ENCODE measurements at places on chromosomes 6 and 20. TPM values are rescaled to one million over a fixed set of nuclear protein-coding genes. Genes with fewer than 3 reads are reported as not detected.

DNA sequence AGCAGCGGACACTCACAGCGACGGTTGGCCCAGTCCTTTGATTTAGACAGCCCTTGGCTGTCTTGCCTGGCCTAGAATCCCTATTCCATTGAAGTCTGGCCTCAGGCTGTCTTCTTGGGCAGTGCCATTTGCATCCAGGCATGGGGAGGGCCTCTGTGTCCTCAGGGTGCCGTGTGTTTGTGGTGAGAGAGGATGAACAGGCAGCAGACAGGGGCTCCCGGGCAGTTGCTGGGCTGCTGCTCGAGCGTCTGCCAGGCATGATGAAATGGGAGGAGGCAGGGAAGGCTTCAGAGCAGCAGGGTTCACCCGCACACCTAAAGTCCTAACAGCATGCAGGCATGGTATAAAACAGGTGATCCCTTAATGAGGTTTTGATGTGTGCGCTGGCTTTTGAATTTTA, 126.9 kb downstream of the SOBP start:
- DNase-seq, result no peak

DNA sequence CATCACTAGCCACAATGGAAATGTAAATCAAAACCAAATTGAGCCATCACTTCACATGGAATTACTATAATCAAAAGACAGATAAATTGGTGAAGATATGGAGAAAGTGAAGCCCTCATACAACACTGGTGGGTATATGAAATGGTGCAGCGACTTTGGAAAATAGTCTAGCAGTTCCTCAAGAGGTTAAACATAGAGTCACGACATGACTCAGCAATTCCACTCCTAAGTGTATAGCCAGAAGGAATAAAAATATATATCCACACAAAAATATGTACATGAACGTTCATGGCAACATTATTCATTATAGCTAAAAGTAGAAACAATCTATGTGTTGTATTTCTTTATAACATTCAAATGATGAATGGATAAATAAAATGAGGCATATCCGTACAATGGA, 33.1 kb upstream of the SH3BGRL2 start:
- no peak for DNase-seq

NELFE gene
- 94.9 TPM for total RNA-seq

DNA sequence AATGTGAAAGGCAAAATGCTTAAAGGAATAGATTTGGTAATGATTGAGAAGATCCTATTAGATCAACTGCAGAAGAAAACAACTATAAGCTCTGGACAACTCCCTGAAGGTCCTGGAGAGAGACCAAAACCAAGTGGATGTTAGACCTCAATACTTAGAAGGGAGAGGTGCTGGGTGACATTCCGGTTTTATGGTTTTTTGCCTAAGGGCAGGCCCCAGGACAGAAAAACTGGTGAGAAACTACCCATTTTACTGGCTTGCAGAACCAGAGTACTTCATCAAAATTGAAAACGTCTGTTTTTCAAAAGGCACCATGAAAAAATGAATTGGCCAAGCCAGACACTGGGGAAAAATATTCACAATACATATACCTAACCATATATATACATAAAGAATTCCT, 26.3 kb downstream of the SAMHD1 start:
- DNase-seq, result no peak

DNA sequence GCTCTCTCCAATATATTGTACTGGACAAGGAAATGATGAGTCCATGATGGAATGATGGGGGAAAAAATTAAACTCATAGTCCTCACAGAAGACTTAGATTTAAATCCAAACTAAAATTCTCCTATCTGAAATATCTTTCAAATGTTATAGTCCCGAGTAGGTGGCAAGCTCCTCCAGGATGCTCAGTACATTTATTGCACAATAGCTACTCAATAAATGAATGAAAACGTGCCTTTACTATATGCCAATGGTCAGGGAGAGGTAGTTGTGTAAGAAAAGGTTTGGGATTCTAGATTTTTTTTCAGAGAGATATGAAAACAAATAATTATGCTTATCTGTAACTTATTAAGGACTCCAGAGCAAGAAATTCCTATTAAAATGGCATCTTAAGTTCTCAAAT, 32.8 kb downstream of the HS3ST5 start:
- DNase-seq, result no peak

DNA sequence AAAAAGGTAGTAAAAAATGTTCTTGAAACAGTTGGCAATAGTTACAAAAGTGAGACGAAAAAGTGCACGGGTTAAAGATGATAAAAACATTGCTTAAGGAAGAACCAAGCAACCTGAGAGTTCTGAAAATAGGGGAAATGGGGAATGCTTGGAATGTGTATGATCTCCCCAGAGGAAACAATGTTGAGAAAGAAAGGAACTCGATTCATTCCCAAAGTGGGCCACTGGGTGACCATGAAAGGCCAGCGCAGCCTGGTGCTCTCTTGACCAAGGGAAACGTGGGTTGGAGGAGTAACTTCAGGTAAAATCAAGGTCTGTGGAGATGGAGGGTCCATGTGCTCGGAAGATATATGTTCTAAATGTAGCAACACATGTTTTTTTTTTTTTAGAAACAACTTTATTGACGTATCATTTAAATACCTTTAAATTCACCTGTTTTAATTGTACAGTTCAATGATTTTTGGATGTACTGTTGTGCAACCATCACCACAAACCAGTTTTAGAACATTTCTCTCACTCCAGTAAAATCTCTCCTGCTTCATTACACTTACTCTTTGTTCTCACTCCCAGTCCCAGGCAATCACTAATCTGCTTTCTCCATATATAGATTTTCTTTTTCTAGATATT, 34.5 kb upstream of the CEP85L start:
- no peak for DNase-seq

GRCh38 chr6:168888786-168889345, 364.8 kb downstream of the THBS2 start:
- DNase-seq, result no peak

HRH3 gene
- 0.10 TPM for total RNA-seq

GRCh38 chr6:31792761-31793171, 2.8 kb downstream of the VARS1 start:
- no peak for DNase-seq

OR2J3 gene
- total RNA-seq, result not detected

SCUBE3 gene
- 1.6 TPM for total RNA-seq

LMBRD1 gene
- total RNA-seq, result 17.9 TPM

HSPA1L gene
- total RNA-seq, result 2.8 TPM

TMEM244 gene
- total RNA-seq, result not detected

GRCh38 chr6:139644821-139645220, 270.4 kb upstream of the CITED2 start:
- no peak for DNase-seq

- DNase-seq, result no peak
Measured at GRCh38 chr20:32229251-32229747, 21.6 kb downstream of the POFUT1 start.

ATXN1 gene
- 67.1 TPM for total RNA-seq

GRCh38 chr6:12148317-12148801, 136.2 kb downstream of the HIVEP1 start:
- DNase-seq, result no peak

DNA sequence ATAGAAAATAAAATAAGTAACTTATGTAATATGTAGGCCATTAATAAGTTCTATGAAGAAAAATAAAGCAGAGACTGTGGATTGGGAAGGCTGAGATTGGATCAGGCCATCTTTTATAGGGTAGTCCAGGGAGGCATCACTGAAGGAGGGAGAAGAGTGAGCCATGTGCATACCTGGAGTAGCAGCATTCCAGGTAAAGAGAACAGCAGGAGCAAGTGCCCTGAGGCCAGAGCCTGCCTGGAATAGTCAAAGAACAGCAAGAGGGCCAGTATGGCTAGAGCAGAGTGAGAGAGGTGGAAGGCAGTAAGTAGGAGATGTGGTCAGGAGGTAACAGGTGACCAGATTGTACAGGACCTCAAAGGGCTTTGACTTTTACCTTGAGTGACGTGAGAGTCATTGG, 112.1 kb downstream of the EPM2A start:
- DNase-seq, result no peak

- no peak for DNase-seq
Measured at GRCh38 chr6:144847916-144848315, 562.8 kb downstream of the UTRN start.

- DNase-seq, result no peak
Measured at GRCh38 chr6:19892260-19892659, 55.1 kb downstream of the ID4 start.

- no peak for DNase-seq
Measured at GRCh38 chr20:63415647-63416391, 54.7 kb upstream of the CHRNA4 start.

TFAP2B gene
- total RNA-seq, result not detected

ABCC10 gene
- total RNA-seq, result 52.7 TPM

- no peak for DNase-seq
Measured at GRCh38 chr6:12403947-12404647, 113.9 kb downstream of the EDN1 start.

ALDH8A1 gene
- not detected for total RNA-seq

DNA sequence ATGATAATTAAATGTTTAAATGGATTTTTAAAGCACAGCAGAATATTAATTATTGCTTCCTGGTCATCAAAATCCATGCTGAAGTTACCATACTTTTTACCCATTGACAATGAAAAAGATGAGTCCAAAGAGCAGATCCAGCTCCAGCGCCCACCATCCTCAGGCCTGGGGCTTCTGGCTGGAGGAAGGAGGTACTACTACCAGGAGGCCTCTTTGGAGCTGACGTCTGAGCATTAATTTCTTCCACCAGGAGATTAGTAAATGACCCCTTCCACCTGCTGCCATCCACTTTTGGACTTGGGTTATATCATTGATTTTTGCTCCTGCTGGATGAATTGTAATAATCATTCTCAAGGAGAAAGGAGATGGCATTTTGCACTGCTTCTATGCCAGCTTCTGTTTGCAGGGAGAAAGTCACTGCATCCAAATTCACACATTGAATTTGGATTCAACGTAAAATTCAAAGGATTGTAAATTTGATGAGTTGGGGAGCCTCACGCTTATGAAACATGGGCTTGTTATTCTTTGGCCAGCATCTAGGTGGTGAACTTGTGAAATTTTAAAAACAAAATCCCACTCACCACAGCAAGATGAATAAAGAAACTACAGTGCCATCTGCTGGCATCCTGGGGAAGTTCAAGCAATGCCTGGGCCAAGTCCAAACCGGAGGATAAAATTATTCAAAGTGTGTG, 121.8 kb downstream of the SASH1 start:
- DNase-seq, result peak; percentile 48

- no peak for DNase-seq
Measured at GRCh38 chr6:43924222-43924702, 154.3 kb downstream of the VEGFA start.

NXT1 gene
- 31.3 TPM for total RNA-seq

PRL gene
- total RNA-seq, result not detected

DNA sequence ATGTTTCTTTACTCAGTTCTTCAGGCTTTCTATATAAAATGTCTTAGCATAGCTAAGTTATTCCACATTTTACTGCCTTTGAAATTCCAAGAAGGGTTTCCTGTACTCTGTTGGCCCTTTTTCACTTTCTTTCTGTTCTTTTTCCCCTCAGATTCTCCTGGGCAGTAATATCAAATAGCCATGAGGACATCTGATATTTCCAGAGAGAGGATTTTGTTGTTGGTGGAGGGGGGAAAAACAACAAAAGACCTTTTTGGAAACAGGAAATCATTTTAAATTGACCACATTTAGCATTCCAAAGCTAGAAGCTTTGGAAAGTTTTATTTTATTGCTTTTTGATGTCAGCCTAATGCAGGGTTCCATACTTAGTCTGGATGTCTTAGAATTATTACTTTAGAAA, 445.4 kb downstream of the GJA1 start:
- no peak for DNase-seq

- no peak for DNase-seq
Measured at GRCh38 chr6:112457886-112458285, 110.8 kb downstream of the RFPL4B start.

DNA sequence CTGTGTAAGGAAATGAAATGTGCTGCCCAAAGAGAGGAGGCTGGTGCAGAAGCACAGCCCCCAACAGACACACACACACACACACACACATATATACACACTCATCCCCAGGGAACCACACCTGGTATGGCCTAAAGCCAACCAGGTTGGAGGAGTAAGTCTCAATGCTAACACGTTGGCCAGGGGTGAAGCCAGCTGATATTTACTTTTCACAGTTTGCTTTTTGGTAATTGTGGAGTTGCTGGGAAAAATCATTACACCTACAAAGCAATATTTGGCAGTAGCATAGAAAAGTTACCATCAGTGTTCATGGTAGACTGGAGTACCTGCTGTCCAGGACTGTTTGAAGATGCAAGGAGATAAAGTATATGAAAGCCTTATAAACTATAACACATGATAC, 50.3 kb upstream of the NAA20 start:
- DNase-seq, result no peak

WFDC6 gene
- total RNA-seq, result not detected

RAD21L1 gene
- 1.0 TPM for total RNA-seq

ANKRD66 gene
- total RNA-seq, result not detected

GRCh38 chr6:120274547-120274946, 925.0 kb upstream of the MAN1A1 start:
- DNase-seq, result no peak

- DNase-seq, result no peak
Measured at GRCh38 chr6:139147628-139148027, 12.7 kb downstream of the HECA start.

- DNase-seq, result no peak
Measured at GRCh38 chr20:17663486-17663885, 18.6 kb downstream of the RRBP1 start.

- DNase-seq, result no peak
Measured at GRCh38 chr6:17836293-17836692, 129.6 kb upstream of the NUP153 start.

- no peak for DNase-seq
Measured at GRCh38 chr20:40563296-40563950, 125.6 kb downstream of the MAFB start.

GRCh38 chr6:167799033-167799821, 27.5 kb upstream of the AFDN start:
- no peak for DNase-seq

DNA sequence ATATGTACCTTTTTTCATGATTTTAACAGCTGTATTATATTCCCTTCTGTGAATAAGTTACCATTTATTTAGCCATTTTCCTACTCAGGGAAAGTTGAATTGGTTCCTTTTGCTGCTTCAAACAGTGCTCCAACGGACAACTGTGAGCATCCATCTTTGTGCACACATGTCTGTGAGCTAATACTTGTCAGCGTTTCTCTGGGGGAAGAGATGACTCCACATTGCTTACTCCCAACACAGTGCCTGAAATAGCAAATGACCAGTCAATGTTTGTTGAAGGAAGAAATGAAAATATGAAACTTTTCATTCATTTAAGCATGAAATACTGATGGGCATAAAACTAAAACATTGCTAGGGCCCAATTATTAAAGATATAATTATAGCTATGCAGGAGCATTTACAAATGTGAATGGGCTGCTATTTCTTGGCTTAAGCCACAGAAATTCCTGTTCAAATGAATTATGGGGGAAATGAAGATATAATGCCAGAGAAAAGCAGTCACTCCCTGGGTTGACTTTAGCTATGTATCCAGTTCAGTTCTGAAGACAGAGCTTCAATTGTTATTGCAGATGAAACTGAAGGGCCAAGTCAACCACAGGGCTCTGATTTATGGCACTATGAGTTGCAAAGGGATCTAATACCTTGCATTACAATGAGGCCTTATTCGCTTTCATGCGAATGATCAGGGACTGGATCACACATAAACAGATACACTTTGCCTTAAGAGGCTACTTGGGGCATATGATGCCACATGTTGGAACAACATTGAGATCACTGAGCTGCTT, 47.4 kb upstream of the FOXC1 start:
- no peak for DNase-seq

GRCh38 chr6:138429761-138430160, 25.7 kb downstream of the HEBP2 start:
- DNase-seq, result no peak

ERMARD gene
- 38.5 TPM for total RNA-seq

- DNase-seq, result no peak
Measured at GRCh38 chr6:30322527-30323501, 3.9 kb upstream of the TRIM39 start.

- DNase-seq, result no peak
Measured at GRCh38 chr6:50236164-50236563, 186.4 kb upstream of the DEFB112 start.
